ENCODE measurements at places on chromosomes 11 and 22. TPM values are rescaled to one million over a fixed set of nuclear protein-coding genes. Genes with fewer than 3 reads are reported as not detected.

Gene VSIG10L2
- not detected for total RNA-seq

Gene AIFM3
- not detected for total RNA-seq

Gene DLG2
- not detected for total RNA-seq

Gene C22orf31
- total RNA-seq: not detected

Gene ACRV1
- total RNA-seq: not detected

Gene OR4D5
- not detected for total RNA-seq

Gene PC
- 25.9 TPM for total RNA-seq

Gene CARS1
- 101 TPM for total RNA-seq

Gene POU2AF3
- total RNA-seq: not detected

Gene TENM4
- 1.6 TPM for total RNA-seq

Gene FIBIN
- total RNA-seq: 74.6 TPM

Gene C1QTNF5
- 10.7 TPM for total RNA-seq

Gene GAL3ST1
- 0.29 TPM for total RNA-seq

Measured in myometrial cell (primary cell).